SHP77 treated with DMSO at 0.1 percent for 48 hours (cell line): ENCODE measurements at places on chromosomes 2 and 18.

DNA sequence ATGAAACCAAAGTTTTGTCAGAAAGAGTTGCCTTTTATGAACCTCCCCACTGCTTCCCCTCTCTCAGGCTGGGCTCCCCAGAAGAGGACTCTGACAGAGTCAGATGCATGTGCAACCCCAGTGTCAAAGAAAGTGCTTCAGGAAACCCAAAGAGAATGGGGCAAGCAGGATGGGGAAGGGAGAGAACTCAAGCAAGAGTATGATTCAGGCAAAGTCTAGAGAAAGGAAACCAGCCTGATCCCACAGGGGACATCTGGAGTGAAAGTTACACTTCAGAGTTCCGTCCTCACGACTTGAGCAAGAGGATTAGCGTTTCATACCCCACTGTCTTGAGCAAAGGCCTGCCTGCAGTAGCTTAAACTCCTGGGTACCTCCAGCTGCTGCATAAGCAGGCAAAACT, 51.8 kb upstream of the EPC2 start:
- DNase-seq: no peak

DNA sequence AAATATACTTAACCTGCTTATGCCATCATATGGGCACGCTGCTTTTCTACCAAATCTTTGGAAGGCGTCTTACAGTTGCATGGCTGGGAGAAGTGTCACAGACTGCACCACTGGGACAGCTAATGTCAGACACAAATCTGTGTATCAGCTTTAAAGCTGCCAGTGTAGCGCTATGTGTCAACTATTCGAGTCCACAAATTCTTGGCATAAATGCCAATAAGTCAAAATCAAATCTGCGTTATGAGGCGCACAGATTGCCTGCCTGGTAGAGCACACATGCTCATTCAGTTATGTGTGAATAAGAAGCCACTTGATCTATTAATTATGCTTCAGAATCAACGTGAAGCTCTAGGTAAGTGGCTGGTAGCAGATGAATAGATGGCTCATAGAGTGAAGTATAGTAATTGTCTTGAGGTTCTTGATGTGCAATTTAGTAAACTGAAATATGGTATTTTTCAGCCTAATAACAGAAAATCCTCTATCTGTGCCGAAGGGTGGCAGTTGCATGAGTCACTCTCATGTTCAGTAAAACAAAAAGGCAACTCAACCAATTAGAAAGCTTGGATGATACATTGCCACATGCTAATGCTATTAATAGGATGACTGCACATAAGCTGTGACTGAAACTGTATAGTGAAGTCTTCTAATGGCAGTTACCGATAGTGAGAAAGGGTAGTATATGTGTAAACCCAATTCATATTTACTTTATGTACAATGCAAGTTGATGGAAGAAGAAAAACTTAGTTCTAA, 52.0 kb downstream of the DCC start:
- no peak for DNase-seq

DNA sequence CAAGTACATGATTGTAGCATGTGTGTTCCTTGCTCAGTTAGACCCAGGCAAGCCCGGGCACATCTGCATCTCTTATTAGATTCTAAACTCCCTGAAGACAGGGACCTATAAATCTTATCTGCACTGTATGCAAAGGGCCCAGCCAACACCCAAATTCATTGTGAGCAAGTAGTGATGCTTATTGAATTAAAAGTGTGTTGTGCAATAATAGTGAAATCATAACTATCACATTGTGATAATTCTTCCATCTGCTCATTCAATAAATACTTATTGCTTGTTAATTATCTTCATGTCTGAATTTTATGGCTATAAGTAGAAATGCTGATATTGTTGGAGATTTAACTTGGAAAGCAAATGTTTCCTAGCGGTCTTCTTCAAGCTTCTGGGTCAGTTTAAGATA, 387.5 kb downstream of the SLC4A3 start:
- no peak for DNase-seq

GRCh38 chr2:239549711-239550255, 149.0 kb upstream of the HDAC4 start:
- no peak for DNase-seq

GRCh38 chr18:56481751-56482150, 156.6 kb downstream of the TXNL1 start:
- no peak for DNase-seq

DNA sequence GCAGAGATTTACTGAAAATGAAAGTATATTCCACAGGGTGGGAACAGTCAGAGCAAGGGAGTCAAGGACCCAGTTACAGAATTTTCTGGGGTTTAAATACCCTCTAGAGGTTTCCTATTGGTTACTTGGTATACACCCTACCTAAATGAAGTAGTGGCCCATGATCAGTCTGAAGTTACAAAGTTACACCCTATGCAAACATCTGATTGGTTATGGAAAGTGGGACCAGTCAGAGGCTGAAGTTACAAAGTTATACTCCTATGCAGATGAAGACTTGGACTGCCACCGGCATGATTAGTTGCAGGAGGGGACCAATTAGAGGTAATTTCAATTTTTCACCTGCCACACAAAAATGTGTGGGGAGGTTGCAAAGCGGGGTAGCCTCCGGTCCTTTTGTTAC, 56.2 kb downstream of the USP34 start:
- no peak for DNase-seq

DNA sequence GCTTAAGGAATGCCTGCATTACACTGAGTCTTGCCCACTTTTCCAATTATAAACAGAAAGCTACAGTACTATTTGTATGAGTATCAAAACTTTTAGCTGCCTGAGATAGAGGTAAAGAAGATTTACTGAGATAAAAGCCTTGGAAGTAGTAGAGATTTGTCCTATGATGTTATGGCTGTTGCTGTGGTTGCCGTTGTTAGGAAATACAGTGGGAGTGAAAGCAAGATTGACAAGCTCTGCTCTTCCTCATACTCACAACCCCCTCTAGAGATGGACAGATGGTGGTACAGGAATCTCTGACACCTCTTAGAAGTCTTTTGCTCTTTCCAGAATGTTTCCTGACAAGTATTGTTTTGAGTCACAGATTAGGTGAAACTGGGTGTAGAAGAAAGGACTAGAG, 242.5 kb downstream of the RPIA start:
- DNase-seq: no peak

- DNase-seq: no peak
Observed at GRCh38 chr18:62287781-62288664, 37.1 kb upstream of the TNFRSF11A start.

DNA sequence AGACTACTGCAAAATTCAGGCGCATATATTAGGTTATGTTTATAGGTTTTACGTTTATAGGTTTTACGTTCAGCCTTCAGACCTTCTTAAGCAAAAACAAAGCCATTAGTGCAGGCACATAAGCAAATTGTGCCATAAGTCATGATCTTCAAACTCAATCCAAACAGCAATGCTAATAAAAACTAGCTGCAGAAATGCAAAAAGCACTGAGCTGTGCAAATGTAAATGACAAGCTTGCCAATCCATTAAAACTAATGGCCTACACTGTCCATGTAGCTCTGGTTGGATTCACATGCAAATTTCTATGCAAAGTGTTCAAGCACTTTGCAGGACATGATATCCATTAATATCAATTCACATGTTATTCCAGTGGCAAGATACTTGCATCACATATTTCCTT, 50.9 kb downstream of the LRPPRC start:
- DNase-seq: no peak

GRCh38 chr2:30981096-30981495, 157.1 kb downstream of the GALNT14 start:
- DNase-seq: no peak

DNA sequence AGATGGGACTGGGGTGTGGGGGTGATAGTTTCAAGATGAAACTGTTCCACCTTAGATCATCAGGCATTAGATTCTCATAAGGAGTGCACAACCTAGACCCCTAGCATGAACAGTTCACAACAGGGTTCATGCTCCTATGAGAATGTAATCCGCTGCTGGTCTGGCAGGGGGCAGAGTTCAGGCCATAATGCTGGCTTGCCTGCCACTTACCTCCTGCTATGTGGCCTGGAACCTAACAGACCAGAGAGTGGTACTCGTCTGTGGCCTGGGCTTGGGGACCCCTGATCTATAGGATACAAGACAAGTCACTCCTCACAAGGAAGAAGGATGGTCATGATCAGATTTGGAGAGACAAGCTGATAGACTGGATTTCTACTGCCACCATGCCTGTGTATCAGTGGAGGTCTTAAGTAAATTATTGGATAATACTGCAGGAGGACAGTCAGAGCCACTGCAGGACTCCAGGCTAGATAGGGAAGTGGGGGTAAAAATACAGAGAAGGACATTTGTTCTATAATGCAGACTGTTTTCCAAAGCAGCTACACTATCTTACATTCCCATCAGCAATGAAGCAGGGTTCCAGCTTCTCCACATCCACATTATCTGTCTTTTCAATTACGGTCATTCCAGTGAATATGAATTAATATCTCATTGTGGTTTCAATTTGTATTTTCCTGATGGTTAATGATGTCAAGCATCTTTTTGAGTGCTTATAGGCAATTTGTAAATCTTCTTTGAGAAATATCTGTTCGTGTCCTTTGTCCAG, 28.8 kb upstream of the APOB start:
- no peak for DNase-seq

- no peak for DNase-seq
Observed at GRCh38 chr2:233280114-233280693, 27.4 kb upstream of the SAG start.

DNA sequence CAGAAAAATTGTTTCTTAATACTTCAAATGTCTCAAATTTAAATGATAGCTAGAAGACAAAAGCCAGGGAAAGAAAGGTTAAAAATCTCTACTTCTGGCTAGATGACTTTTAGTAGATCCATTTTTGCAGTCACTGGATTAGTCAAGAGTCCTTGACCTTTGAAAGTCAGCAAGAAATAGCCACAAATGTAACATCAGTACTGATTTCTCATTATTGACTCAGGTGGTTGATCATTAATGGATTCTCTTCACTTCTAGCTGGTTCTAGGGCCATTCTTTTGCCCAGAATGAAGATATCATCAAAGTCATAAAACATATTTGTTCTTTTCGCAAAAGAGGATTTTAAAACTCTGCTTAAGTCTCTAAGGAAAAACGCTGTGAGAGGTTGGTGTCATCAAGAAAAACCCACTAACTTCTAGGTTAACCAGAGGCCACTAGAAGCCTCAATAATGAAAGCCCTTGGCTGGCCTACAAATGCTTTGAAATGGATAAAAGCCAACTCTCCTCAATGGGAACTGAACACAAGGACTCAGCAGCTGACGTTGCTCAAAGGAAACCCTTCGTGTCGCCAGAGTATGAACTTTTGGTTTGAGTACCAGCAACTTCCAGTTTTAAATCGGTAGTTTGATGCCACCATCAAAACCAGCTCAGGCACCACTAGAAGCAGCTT, 66.3 kb downstream of the IRS1 start:
- no peak for DNase-seq

GRCh38 chr2:202307690-202308089, 42.1 kb downstream of the NOP58 start:
- no peak for DNase-seq

- DNase-seq: no peak
Observed at GRCh38 chr2:3754795-3755194, 51.4 kb downstream of the DCDC2C start.

- no peak for DNase-seq
Observed at GRCh38 chr18:44552706-44553105, 128.0 kb upstream of the SETBP1 start.

- DNase-seq: no peak
Observed at GRCh38 chr2:233419602-233420391, 65.5 kb downstream of the DGKD start.

DNA sequence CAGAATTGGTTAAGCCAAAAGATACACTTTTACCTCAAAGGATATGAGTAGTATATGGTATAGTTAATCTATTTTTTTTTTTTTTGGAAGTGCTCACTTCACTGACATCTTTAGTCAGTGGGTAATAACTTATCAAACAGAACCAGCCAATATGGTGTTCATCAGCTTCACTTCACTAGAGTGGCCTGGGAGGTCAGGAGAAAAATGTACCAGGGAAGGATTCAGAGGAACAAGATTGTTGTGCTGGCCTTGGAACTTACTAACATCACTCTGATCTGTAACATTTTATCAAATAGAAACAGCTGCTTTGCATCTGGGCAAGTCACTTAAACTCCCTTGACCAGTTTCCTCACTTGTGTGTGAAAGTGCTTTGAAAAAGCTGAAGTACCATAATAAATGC, 962.7 kb downstream of the BCL11A start:
- DNase-seq: no peak

- no peak for DNase-seq
Observed at GRCh38 chr2:17506736-17507616, 11.3 kb downstream of the RAD51AP2 start.

DNA sequence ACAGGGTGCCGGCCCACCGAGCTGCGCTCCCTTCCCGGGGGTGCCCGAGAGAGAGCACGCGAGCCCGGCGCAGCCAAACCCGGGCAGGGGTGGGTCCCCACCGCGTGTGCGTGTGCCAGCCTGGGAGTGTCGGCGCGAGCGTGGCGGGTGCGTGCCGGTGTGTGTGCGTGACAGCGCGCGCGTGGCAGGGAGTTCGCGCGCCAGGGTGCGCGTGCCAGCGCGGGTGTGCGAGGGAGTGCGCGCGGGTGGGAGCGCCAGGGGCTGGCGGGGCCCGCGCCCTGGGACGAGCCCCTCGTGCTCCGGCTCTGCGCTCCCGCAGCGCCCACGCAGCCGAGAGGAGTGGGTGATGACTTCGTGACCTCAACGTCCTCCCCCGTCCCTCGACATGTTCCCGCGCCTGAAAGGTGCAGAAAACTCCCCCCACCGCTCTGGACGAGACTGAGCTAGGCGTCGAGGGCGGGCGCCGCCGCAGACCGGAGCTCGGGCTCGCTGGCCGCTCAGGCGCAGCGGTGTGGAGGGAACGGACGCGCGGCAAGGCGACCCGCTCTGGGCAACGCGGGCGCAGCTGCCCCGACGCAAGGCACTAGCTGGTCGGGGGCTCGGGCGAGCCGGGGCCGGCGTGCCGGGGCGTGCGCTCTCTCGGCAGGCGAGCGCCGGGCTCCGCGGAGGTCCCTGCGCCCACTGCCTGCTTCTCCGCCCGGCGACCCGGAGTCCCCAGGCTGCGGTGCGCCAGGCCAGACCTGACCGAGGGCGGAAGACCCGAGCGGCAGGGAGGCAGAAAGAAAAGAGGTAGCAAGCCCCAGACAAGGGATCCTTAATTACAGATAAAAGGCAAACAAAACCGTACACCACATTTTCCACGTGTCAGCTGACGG, 582.8 kb downstream of the ZEB2 start:
- no peak for DNase-seq

DNA sequence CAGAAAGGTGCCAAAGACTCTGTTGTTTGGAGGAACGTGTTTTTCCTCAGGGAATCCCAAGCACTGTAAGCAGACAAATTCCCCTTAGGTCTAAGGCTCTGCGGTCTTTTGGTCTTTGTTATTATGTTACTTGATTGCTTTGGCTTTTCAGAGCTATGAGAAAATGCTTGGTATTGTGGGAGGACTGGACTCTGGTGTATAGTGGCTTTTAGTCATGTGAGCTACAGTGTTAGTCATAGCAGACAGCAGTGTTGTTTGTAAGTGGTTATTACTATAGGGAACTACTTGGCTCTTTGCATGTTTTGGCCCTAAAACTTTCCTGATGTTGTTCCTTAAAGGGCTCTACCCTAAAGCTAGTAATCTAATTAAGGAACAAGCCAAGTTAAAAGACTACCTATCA, 956.2 kb upstream of the LRATD1 start:
- no peak for DNase-seq
